Osteocyte (in vitro differentiated cells): ENCODE measurements at places on chromosomes 6 and 20. TPM values are rescaled to one million over a fixed set of nuclear protein-coding genes. Genes with fewer than 3 reads are reported as not detected.

- no peak for DNase-seq
Observed at GRCh38 chr6:71035871-71036270, 79.0 kb upstream of the B3GAT2 start.

GRCh38 chr20:4956200-4956810 lies 45.0 kb downstream of the SLC23A2 start:
- no peak for DNase-seq

Gene SHLD1
- 3.6 and 4.1 TPM in 2 replicates for total RNA-seq

- no peak for DNase-seq
Observed at GRCh38 chr20:9032758-9033157, 36.1 kb upstream of the PLCB4 start.

GRCh38 chr6:164749221-164750064 lies 560.0 kb downstream of the C6orf118 start:
- no peak for DNase-seq

GRCh38 chr20:16054985-16055384 lies 518.3 kb downstream of the KIF16B start:
- DNase-seq = no peak

Gene SLCO4A1
- total RNA-seq = 1.2 and 1.5 TPM in 2 replicates

- no peak for DNase-seq
Observed at GRCh38 chr6:143158113-143158581, 97.5 kb downstream of the AIG1 start.

Gene GNRH2
- total RNA-seq = not detected in 2 replicates
